ENCODE measurements at places on chromosomes 2 and 18.

DNA sequence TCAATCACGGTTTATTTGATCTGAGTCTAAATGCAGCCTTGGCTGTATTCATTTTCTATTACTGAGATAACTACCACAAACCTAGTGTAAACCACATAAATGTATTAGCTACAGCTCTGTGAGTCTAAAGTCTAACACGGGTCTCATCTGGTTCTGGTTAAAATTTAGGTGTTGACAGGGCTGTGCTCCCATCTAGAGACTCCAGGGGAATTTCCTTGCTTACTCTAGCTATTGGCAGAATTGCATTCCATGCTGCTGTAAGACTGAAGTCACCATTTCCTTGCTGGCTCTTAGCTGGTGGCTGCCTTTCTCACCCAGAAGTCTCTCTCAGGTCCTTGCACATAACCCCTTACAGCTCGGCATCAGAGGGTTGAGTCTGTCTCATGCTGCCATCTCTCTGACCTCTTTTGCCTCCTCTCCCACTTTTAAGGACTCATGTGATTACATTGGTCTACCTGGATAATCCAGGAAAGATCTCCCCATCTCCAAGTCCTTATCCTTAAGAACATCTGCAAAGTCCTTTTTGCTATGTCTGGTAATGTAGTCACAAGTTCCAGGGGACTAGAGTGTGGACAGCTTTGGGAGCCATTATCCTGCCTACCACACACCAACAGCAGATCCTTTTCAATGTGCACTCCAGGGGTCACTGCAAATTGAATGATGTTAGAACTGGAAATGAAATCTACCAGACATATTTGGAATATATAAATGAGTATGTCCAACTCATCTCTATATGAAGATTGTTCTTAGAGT is 207.0 kb upstream of the AGAP1 start:
- DNase-seq, result peak; percentile 25

GRCh38 chr2:148479398-148479797 is 165.2 kb upstream of the EPC2 start:
- DNase-seq, result no peak

- no peak for DNase-seq
These were observed 2.8 kb downstream of the TRPM8 start for GRCh38 chr2:233919938-233920337.

DNA sequence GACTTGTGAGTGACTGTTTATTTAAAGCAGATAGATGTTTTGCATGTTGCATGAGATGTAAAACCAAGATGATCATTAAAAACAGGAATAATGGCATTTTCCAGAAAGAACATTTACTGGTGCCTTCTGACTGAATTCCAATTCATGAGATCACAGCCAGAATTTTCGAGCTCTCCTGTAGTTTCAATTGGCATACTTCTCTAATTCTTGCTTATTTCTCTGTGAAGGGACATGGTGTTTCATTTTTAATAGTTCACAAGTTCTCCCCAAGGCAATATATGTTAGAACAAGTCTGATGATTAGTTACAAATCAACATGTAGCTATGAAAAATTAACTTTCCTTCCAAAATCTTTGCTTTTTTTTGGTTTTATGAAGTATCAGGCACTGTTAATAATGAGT is 105.7 kb downstream of the PDE1A start:
- no peak for DNase-seq

DNA sequence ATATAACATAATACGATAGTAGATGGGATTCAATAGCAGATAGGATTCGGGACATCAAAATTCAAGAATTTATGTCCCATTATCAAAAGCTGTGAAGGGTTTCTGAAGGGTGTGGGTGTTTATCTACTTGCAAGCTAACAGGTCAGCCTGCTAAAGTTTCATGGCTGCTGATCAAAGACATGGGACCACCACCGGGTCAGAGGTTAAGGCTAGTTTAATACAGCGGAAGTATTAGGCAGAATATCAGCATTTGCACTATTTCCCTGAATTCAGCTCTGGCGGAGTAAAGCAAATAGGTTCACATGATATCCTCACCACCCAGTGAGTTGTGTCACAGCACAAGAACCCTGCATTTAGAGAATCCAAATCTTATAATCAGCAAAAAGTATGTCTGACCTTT is 82.5 kb downstream of the DSEL start:
- no peak for DNase-seq

- DNase-seq, result no peak
These were observed 446.7 kb downstream of the SETBP1 start for GRCh38 chr18:45127405-45127804.

DNA sequence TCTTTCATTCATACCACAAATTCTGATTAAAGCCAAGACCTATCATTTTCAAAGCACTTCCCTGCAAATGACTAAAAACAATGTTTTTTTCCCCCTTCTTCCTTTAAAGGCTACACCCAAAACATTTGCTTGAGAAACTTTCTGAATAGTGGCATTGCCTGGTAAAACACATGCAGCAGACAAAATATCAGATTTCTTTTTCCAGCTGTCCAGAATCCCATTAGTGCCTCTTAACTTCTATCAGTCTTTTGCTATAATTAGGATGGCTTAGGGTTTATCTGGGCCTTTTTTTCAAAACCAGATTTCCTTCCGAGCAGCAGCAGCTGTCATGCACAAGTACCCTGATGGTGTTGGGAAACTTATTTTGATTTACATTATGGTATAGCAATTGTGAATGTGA is 50.6 kb downstream of the ALPK2 start:
- no peak for DNase-seq

DNA sequence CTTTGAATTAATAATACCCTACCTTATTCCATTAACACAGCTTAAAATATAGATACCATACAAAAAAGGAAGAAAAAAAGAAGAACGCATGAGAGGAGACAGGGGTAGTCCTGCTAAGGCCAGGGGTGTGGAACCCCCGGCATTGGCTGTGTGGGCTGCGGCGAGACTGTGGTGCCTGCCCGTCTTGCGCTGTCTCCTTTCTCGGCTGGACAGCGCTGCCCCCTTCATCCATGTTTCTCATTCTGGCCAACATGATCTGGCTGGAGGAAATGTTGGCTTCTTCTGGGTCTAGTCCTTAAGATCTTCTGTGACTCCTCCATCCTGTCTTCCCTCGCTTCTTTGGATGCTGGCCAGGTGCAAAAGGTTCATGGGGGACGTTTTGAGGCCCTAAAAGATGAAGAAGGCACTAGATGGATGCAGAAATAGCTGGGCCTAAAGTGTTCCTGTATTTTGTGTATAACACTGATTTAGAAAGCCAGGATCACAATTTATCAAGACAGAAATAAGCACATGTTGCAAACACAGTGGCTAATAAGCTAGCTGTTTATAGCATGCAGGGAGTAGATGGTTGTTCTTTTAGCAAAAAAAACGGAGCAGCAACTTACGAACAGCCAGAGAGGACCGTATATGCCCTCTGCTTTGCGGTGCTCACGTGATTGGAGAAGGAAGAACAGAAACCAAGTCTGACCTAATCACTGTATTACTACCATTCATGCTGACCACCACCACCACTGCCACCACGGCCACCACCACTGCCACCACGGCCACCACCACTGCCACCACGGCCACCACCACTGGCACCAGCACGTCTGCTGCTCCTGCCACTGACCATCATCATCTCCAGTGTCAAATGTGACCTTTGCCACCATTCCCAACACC is 71.7 kb upstream of the ASB18 start:
- DNase-seq, result no peak

GRCh38 chr2:234840336-234840735 is 111.5 kb upstream of the SH3BP4 start:
- DNase-seq, result no peak

DNA sequence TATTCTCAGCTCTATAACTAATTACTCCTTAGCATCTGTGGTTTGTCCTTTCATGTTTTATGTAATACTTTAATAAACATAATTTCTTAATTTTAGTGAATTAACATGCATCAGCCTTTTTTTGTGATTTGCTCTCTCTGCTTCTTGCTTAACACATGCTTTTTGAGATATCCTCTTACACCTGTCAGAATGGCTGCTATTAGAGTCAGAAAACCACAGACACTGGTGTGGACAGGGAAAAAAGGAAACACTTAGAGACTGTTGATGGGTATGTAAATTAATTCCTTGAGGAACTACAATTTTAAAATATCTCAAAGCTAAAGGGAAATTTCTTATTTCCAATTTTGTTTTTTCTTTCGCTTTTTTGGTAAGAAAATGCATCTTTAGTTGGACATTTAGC is 549.0 kb downstream of the ZNF804A start:
- DNase-seq, result no peak

- no peak for DNase-seq
These were observed 104.7 kb downstream of the VSNL1 start for GRCh38 chr2:17644997-17645720.

GRCh38 chr2:191105082-191105481 is 45.7 kb downstream of the STAT4 start:
- no peak for DNase-seq

DNA sequence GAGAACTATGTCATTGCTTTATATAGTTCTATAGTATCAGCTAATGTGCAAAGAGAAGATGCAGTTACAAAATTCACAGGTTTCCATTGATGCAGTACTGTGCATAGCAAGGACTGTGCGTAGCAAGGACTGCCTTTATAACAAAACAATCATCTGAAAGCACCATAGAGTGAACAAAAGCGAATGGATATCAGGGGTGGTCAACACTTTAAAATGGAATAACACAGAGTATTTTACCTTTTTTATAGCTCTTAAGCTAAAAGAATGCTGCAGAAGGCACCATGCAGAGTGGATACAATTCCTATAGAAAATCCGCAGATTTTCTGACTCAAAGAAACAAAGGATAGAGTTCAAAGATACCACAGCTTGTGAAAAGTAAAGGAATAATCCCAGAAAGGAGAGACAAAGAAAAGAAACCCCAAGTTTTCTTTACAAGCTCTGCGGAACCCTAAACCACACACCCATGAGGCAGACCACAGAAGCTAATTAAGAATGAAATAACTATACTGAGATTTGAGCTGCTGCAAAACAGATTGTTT is 229.9 kb upstream of the DTNA start:
- DNase-seq, result no peak

DNA sequence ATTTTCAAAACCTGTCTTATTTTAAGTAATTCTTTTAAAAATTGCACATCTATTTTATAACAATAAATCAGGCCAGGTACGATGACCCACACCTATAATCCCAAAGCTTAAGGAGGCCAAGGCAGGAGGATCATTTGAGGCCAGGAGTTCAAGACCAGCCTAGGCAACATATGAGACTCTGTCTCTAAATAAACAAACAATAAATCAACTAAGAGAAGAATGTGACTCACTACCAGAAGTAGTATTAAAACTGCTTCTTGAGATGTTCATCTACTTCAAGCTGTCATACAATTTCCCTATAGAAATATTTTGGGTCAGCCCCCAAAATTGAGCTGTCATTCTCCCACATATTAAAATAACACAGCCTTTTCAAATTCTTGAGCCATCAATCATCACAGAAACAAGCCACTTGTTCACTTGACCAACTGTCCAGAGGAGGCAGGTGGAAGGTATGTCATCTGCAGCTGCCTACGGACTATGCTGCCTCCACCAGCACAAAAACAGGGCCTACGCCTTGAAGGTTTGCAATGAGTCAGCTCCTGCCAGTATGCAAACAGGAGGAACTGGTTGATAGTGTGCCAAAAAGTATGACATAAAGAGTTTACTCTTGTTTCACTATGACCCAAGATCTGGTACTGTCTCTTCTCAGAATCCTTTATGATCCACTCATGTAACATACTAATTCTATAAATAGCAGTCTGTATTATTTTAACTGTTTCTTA is 33.6 kb downstream of the KIDINS220 start:
- no peak for DNase-seq

- no peak for DNase-seq
These were observed 1.5 kb downstream of the GAD1 start for GRCh38 chr2:170818036-170818751.

DNA sequence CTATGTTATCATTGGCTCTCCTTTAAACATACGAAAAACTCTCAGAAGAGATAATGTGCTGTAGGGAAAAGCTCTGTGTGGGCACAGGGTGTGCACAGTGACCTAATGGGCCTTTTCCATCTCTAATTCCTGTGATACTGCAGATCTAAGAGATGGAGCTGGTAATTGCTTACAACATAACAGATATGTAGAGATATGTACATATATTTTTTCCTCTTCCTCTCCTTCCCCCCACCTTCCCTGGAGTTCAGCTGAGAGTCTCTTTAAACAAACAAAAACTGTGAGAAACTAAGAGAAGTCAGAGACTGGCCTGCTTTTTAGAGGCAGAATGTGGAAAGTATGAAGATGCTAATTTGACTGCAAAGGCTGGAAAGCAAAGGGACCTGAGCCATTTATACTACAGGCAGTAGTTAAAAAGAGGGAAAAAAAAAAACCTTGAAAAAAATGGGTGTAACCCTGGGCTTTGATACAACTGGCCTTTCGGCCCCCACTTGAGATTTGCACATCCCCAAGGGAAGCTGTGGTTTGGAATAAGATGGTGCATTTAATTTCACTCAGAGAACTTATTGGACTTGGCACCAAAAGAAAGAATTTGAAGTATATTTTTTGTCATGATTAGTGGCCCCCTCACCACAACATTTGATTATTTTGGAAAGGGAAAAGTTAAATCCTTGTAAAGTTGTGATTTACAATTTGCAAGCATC is 502.2 kb upstream of the ZEB2 start:
- no peak for DNase-seq

- DNase-seq, result no peak
These were observed 16.3 kb downstream of the HS1BP3 start for GRCh38 chr2:20634507-20635112.

DNA sequence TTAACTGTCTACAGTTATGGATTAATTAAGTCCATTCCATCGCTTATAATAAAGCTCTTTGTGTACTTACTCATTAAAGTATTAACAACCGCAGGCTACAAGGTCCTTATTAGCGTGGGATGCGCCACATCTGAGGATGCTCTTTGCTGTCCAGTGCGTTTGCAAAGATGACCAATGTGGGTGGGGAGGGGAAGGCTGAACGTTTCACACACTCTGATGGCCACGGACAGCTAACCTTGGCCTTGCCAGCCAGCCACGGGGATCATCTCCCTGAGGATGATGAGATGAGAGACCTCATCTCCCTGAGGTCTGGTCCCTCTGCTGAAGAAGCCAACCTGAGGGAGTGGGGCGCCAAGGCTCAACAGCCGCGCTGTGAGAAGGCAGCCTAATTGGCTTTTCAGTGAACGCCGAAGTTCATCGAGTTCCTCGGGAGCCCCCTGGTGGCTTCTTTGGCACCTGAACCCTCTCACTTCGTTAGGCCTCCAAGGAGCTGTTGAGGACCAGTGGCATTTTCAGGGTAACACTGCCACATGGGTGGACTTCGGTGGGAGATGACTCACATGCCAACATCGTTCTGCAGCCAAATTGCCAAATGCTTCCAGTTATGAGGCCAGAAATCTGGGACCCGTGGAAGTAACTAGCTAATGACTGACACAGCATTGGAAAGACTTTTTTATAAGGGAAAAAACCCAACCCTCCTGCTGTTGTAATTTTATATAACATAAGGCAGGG is 69.3 kb upstream of the SEC11C start:
- peak; percentile 85 for DNase-seq

GRCh38 chr18:50203801-50204604 is 9.1 kb upstream of the MYO5B start:
- peak; percentile 78 for DNase-seq

DNA sequence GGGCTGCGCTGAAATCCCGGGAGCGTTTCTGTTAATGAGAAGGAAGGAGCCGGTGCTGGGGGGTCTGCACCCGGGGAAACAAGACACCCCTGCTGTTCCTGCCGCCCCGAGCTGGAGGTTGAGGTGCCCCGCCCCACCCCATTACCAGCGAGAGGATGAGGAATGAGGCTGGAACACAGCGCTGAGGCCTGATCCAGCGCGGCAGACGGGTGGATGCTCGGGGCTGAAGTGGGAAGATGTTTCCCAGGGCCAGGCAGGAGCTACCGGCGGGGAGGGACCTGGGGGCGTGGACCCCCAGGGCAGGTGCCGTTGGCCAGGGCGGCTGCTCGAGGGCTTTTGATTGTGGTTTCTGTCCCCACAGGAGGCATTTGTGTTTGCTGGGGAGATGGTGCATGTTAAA is 134.3 kb upstream of the CTDP1 start:
- no peak for DNase-seq
